ENCODE measurements at places on chromosomes 13 and 19. TPM values are rescaled to one million over a fixed set of nuclear protein-coding genes. Genes with fewer than 3 reads are reported as not detected.

DNA sequence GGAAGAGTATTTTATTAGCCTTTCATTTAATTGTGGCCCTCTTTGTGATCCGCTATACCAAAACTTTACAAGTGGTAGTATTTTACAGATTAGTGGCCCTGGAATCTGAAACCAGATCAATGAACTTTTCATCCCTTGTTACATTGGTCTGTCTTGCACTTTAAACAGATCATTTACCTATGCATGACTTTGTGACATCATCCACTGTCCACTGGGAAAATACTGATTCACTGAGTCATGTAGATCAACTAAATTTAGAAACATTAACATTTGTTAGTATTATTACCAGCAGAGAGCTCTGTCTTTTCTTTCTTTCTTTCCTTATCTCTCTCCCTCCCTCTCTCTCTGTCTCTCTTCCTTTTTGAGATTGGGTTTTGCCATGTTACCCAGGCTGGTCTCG lies 17.5 kb downstream of the PCDH8 start:
- DNase-seq, result no peak

GRCh38 chr19:40363069-40363468 lies 14.6 kb downstream of the PLD3 start:
- DNase-seq, result no peak

GRCh38 chr13:51697181-51697580 lies 106.8 kb downstream of the DHRS12 start:
- no peak for DNase-seq

GRCh38 chr13:41547251-41548000 lies 90.1 kb downstream of the RGCC start:
- DNase-seq, result no peak

- no peak for DNase-seq
Observed at GRCh38 chr13:43221611-43222010, 198.2 kb downstream of the DNAJC15 start.

DNA sequence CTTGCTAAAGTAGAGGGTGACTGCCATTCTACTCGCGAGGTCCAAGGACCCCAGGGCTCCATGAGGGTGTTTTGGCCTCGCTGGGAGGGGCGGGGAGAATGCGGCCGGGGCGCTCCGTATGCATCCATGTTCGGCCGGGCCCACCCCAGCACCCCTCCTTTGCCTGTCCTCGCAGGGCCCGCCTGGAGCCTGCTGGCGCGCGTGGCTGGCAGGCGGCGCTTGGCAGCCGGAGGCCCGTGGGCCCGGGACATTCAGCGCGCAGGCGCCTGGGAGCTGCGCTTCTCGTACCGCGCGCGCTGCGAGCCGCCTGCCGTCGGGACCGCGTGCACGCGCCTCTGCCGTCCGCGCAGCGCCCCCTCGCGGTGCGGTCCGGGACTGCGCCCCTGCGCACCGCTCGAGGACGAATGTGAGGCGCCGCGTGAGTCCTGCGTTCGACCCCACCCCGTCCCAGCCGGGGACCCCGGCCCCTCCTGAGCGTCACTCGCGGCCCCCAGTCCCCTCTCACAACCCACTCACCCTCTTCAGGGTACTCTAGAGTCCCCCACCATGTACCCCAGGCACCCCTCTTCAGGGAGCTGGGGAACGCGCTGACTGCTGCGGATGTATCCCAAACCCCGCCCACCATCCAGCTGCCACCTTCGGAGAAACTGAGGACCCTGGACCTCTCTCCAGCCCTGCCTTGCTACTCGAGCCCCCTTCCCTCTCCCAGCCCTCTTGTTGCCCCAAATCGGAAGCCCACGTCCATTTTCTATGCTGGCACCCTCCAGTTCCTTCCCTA lies 4.1 kb downstream of the DLL3 start:
- DNase-seq, result no peak

DNA sequence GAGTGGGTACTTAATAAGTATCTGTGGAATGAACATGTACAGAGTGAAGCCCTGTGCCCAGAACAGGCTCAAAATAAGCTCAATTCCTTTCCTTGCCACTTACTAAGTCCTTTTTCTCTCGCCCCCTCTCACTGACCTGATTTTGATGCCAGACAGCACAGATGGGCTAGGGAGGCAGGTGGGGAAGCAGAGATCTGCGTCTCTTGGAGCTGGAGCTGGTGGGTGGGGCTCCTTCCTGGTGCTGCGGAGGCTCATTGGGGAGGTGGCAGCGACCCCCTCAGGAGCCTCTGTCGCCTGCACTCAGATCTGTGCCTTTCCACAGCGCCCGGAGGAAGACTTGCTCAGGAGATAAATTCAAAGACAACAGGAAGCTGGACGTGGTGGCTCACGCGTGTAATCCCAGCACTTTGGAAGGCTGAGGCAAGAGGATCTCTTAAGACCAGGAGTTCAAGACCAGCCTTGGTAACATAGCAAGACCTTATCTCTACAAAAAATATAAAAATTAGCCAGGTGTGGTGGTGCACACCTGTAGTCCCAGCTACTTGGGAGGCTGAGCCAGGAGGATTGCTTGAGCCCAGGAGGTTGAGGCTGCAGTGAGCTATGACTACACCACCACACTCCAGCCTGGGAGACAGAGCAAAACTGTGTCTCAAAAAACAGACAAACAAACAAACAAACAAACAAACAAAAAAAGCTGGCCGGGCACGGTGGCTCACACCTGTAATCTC lies 14.6 kb downstream of the AKT2 start:
- no peak for DNase-seq

The KLHL1 gene
- total RNA-seq, result not detected

The DENND1C gene
- total RNA-seq, result not detected

The NXNL1 gene
- not detected for total RNA-seq
